Activated CD4-positive, CD25-positive, alpha-beta regulatory T cell (primary cell): ENCODE measurements at places on chromosomes 5 and 9.

GRCh38 chr5:137347865-137348264, 151.3 kb downstream of the SPOCK1 start:
- no peak for DNase-seq

- no peak for DNase-seq
These were observed 67.1 kb upstream of the CLINT1 start for GRCh38 chr5:157925786-157926671.

DNA sequence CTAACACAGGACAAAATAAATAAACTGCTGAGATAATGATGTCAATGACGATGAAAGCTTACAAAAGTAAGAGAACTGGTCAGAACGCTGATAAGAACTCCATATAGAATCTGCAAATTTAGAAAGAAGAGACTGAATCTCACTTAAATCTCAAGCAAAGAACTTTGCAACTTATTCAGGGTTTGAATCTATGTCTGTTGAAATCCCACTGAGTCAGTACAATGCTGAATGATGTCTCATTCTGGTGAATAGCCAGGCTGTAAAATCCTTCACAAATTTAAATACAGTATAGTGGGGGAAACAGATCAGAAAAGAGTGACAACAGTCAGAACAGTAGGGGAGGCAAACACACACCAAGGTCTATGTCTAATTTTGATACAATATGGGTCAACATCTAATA, 38.9 kb upstream of the NR3C1 start:
- DNase-seq: no peak

DNA sequence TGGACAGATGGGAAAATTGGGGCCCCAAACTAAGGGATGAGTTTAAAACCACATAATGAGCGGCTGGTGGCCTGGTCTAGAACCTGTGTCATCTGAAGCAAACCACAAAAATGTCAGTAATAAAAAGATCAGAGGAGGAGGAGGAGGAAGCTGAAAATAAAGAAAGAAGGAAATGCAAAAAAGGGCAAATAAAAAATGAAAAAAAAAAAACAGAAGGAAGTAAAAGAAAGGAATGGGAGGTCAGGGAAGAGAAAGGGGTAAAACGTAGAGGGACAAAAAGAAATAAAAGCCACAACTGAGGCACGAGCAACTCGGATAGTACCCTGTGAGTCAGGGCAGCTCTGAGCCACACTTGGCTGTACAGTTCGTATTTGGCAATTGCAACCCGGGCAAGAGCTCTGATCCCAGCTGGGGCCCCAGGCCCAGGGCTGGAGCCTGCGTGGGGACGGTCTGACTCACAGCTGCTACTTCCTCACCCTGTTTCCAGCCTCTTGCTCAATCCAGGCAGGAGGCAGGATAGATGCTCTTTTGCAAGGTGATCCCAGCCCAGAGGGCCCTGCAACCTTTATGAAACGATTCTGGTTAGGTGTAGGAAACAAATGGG, 137.9 kb upstream of the TRIM32 start:
- no peak for DNase-seq

DNA sequence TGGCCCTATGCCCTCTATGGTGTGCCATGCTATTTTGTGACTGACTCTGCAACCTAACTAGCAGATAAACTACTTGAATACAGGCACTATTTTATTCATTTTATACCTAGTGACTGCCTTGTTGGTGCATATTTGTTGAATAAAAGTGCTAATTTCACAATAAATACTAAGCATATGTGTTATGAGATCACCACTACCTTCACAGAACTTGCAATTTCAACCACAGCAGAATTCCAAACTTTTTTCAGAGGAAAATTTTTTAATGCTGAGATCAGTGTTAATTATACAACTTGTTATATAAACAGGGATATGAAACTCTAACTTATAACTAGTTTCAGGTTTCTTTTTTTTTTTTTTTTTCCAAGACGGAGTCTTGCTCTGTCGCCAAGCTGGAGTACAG, 94.8 kb downstream of the NR3C1 start:
- DNase-seq: no peak

- DNase-seq: no peak
These were observed 107.5 kb downstream of the NREP start for GRCh38 chr5:111649516-111649915.

GRCh38 chr5:72477176-72477575, 30.0 kb downstream of the ZNF366 start:
- no peak for DNase-seq

GRCh38 chr5:82319192-82319591, 41.0 kb upstream of the RPS23 start:
- no peak for DNase-seq

- DNase-seq: no peak
These were observed 160.5 kb upstream of the MSX2 start for GRCh38 chr5:174563899-174564298.

DNA sequence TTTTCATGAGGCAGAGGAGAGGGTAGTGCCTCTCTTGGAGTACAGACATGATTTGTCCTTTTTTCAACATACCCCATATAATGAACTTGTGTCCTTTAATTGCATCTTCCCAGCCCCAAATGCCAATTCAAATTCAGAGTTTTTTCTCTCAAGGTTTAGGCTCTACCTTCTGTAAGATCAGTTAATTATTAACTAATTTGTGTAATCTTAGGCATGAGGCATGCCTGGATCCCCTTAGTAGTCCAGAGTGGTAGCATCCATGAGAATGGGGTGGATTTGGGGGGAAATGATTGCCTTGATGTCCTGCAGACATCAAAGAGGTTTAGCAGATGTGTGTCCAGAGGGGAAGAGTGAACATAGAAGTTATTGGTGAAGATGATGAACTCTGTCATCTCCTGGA, 533.3 kb downstream of the LRRC70 start:
- DNase-seq: no peak

GRCh38 chr5:65050140-65050539, 281.4 kb downstream of the CWC27 start:
- DNase-seq: no peak

- no peak for DNase-seq
These were observed 1016.3 kb upstream of the SEMA6A start for GRCh38 chr5:117590944-117591343.

DNA sequence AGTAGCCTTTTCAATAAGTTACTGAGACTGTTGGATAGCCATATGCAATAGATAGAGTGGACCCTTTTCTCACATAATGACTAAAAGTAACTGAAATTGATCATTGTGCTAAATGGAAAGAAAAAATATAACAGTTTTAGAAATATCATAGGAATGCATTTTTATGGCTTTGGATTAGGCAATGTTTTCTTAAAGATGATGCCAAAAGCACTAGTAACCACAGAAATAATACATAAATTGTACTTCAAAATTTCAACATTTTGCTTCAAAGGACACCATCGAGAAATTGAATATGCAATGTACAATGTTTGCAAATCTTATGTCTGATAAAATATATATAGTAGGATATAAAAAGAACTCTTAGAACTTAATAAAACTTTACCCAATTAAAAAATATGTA, 1267.5 kb upstream of the CDH9 start:
- no peak for DNase-seq

DNA sequence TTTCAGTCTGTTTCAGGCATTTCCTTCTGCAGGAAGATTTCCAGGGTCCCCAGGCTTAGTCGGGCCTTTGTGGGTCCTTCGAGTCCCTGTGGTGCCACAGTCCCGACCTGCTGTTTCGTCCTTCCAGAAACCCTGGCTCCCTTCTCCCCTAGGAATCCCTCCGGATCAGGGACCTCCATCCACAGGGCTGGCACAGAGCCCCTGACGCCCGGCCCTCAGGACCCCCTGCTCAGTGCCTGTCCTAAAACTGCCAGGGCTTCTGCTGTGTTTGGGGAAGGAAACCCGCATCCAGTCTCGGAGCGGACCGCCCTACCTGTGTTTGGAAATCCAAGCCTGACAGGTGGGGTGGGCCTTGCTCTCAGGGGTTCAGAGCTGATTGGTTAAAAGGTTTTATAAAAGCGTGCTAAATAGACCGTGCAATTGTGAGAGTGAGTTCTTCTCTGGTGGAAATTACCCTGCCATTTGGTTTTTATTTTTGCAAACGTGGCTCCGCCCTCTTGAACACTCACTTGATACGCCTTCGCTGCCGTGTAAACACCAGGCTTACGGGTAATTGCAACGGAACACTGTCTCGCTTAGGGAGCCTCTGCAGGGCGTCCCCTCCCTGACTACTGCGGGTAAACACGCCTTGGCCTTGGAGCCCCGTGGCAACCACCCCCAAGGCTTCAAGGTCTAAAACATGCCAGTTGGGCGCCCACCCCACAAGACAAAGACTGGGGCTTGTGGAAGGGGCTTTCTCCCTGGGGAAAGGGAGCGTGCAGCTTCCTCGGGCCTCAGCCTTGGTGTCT, 121.2 kb downstream of the PHF2 start:
- no peak for DNase-seq

DNA sequence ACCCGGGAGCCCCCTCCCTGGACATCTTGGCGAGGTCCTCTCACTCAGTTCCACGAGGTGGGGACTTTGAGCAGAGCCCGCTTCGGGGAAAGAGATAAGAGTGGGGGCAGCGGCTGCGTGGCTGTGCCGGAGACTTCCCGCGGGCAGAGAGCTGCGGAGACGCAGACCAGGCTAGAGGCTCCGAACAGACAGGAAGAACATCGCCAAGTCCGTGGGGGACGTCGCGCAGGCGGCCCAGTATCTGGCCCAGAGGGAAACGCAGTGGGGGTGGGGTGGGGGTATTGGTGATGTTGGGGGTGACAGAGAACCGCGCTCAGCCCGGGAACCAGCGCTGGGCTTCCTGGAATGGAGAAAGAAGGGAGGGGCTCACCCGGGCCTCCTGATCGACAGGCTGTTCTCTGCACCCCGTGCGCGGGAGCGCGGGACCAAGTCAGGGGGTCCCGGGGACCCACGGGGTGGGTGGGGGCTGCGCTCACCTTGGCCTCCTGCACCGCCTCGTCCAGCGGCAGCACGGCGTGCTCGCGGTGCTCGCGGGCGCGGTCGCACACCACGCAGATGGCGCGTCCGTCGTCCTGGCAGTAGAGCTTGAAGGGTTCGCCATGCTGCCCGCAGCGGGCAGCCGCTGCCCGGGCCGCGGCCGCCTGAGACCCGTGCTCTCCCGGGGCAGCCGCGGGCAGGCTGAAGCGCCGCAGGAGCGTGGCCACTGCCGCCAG, 727 bp downstream of the TRIM7 start:
- DNase-seq: no peak

DNA sequence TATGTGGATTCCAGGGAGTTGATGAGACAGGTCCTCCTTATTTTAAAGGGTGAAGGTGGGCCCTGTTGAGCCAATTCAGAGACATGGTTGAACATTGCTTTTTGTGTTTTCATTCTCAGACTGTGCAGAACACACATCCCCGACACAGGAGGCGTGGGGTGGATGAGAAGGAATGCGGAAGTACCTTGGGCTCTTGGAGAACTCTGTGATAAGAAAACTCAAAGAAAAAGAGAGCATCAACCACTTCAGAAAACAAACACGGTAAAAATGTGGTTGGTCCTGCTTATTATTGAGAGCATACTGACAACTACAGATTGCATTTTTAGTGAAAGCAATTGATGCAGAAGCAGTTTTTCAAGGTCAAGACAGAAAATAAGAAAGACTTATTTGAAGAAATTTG, 659.8 kb downstream of the IRX1 start:
- no peak for DNase-seq

DNA sequence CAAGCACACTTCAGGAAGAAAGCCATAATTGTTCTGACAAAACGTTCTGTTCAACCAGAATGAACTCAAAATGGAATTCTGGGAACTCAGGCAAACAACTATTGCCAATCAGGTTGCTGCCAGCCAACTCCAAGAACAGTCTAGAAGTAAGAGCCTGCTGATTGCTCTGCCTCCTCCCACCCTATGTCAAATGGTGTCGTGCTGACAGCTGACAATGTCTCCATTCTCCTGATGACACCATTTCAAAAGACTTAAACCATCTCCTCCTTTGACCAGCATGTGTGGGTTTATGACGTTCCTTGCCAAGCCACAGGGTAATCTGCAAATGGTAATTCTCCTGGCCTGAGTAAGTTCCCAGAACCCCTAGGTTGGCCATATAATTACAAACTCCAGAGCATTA, 21.9 kb upstream of the PLIN2 start:
- DNase-seq: no peak

- no peak for DNase-seq
These were observed 289.6 kb downstream of the DTWD2 start for GRCh38 chr5:118698774-118699173.

- no peak for DNase-seq
These were observed 164.2 kb downstream of the MACROH2A1 start for GRCh38 chr5:135234666-135235401.

DNA sequence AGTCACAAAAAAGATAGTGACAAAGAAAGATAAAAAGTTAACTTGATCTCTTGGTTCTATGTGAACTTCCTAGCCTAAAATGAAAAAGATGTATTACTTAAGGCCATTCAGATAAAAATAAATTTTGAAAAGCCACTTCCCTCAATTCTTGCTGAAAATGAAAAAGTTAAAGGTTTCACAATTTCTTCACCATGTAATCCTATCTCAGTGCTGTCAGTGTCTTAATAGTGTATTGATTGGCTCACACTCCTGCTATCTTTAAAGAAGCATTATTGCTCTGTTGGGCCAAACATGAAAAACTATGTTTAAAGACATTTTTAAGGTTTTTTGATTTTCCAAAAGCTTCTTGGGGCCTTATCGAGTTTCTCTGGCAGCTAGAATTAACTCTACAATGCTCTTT, 18.1 kb upstream of the EGFLAM start:
- DNase-seq: no peak

GRCh38 chr9:28207657-28208056, 634.4 kb upstream of the C9orf72 start:
- no peak for DNase-seq

- DNase-seq: no peak
These were observed 676.5 kb downstream of the DMRTA1 start for GRCh38 chr9:23123048-23123632.

GRCh38 chr9:113609562-113610318, 146.2 kb downstream of the RGS3 start:
- DNase-seq: no peak

DNA sequence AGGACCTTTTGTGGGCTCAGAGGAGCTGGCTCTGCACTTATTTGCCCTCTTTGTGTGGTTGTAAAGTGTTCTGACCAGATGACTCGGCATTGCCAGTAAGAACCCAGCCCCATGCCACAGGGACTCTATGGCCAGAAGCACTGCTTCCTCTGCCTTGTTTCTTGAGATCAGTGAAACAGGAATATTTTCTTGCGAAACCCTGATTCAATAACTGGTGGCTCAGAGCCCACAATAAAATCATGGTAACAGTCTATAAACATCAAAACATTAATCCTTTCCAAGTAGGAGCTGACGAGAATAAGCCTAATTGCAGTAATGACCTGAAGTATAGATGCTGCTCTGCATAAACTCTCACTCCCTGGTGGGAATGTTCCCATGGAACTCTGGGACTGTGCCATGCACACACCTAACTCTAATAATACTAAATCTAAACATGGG, 344.3 kb downstream of the ZNF608 start:
- DNase-seq: no peak

GRCh38 chr5:132746954-132747615, at the start of gene CCNI2:
CCNI2 (plus strand) TSS chr5:132747426; CDS start chr5:132747496, 70 bp downstream.
- peak; percentile 33 for DNase-seq

DNA sequence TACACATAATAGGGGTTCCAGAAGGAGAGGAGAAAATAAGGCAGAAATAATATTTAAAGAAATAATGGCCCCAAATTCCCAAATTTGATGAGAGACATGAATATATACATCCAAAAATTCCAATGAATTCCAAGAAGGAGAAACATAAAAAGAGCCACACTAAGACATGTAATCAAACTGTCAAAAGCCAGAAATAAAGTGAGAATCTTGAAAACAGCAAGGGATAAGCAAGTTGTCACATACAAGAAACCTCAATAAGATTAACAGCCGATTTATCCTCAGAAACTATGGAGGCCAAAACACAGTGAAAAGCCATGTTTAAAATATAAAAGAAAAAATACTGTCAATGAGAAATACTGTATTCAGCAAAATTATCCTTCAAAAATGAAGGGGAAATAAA, 14.5 kb downstream of the CATSPER3 start:
- no peak for DNase-seq

- no peak for DNase-seq
These were observed 8.8 kb downstream of the PRR16 start for GRCh38 chr5:120472911-120473310.
